Hepatocyte (in vitro differentiated cells): ENCODE measurements at places on chromosomes 6 and 20. TPM values are rescaled to one million over a fixed set of nuclear protein-coding genes. Genes with fewer than 3 reads are reported as not detected.

GRCh38 chr6:43335469-43335868 is 26.8 kb upstream of the CRIP3 start:
- H3K4me1 ChIP-seq = peaks cover 6% of the 10 kb centered on the region
- no peak overlapping the region for H3K4me3 ChIP-seq
- H3K27me3 ChIP-seq = no peaks in the 10 kb centered on the region
- DNase-seq = peak; percentile 18

- no peaks in the 10 kb centered on the region for H3K36me3 ChIP-seq
- peaks cover 34% of the 10 kb centered on the region for H3K4me1 ChIP-seq
- no peak overlapping the region for H3K4me3 ChIP-seq
- DNase-seq = peak; percentile 38
- H3K27ac ChIP-seq = peak overlapping the region; percentile 86
These were observed 61.4 kb upstream of the TNFAIP3 start for GRCh38 chr6:137805622-137806021.

CGA gene
- total RNA-seq = 35.5 and 43.8 TPM in 2 replicates

RAD21L1 gene
- not detected in 2 replicates for total RNA-seq

DNA sequence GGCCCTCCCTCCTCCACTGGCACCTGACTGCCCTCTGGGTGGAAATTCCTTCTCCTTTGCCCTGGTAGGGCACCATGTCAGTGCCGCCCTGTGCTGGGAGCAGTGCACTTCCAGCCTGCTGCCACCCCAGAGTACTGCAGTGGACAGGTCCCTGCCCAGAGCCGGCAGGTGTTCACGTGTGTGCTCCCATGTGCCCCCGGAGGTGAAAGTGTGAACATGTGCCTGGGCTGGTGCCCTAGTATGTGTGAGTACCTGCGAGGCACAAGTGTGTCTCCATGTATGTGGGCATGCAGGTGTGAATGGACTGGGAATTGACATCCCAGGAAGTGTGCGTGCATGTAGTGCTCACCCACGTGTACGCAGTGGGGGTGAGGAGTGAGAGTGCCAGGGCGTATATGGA is 29.4 kb downstream of the SDCBP2 start:
- DNase-seq = no peak
- H3K27ac ChIP-seq = no peak overlapping the region
- H3K4me3 ChIP-seq = no peak overlapping the region
- no peaks in the 10 kb centered on the region for H3K36me3 ChIP-seq
